Right lobe of liver (tissue), 6 donors: ENCODE measurements at places on chromosomes 4 and X. TPM values are rescaled to one million over a fixed set of nuclear protein-coding genes. Genes with fewer than 3 reads are reported as not detected.

Gene ATP1B4
- total RNA-seq, result not detected

Gene RASSF6
- 1.6 TPM for total RNA-seq

Gene OTC
- total RNA-seq, result 94.7 TPM

Gene SLC49A3
- total RNA-seq, result 9.0 TPM

Gene ABCB7
- total RNA-seq, result 16.4 TPM

Gene MGARP
- total RNA-seq, result not detected

Gene MAGEA2B
- not detected for total RNA-seq

GRCh38 chrX:133413218-133413925, 1.9 kb downstream of the GPC4 start:
- DNase-seq, result no peak

DNA sequence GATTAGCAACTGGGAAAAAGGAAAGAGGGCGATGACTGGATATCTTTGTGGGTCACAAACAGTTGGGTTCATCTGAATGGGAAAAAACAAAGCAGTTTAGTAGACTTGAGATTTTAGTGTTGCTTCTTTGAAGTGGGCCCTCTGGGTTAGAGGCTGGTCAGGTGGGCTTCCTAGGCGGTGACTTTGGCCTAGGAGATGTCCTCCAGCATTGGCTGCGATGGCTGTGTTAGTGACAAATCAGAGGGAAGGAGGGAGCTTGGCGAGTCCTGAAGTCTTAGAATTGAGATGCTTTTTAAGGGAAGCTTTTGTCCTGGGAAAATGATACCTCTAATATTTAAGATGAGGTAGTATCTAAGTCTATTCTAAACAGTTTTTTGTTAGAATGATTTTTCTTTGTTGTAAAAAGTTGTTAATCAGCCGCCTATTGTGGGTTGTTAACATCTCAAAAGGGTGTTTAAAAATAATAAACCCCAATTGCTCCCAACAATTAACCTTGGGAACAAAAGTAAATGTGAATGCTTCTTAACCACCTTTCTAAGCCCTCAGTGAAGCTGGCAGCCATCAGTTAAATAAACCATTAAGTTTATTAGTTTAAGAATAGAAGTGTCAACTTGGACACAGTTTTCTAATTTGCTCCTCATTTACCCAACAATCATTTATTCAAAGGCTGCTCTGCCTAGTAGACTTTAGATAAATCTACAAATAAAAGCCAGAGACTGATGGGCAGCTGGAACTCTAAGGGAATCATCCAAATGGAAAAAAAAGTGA, 31.7 kb downstream of the DLG3 start:
- no peak for DNase-seq

DNA sequence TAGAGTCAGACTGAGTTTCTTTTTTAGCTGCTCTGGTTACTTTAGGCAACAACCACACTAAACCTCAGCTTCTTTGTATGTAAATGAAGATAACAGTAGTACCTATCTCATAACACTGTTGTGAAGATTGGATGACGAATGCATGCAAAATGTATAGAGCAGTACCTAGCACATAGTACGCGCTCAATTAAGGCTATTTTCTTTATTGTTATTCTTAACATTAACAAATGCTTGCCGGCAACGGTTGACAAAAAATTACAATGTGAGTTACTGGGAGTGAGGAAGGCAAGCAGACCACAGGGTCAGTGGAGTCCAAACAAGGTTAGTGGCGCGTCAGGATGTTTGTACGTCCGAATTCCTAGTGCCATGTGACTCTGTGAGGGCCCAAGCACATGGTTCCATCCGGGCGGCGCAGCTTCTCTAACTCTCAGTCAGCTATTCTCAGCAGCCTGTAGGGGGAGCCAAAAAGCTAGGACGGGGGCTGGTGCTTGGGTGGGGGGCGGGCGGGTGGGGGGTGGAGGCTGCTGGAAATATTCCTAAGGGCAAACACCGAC, 821 bp upstream of the NALF2 start:
- no peak for DNase-seq

DNA sequence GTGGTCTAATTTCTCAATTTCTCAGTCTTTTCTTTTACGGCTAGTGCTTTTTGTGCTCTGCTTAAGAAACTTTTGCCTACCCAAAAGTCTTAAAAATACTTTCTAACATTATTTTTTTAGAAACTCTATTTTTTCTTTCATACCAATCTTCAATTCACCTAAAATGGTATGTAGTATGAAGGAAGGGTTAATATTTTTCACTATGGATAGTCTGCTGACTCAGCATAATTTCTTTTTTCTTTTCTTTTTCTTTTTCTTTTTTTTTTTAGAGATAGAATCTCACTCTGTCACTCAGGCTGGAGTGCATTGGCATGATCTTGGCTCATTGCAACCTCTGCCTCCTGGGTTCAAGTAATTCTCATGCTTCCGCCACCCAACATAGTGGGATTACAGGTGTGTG, 34.2 kb upstream of the GYPE start:
- no peak for DNase-seq

GRCh38 chr4:128475597-128475996, 188.0 kb upstream of the PGRMC2 start:
- DNase-seq, result no peak

GRCh38 chr4:40601641-40602040, 28.0 kb downstream of the RBM47 start:
- DNase-seq, result no peak

DNA sequence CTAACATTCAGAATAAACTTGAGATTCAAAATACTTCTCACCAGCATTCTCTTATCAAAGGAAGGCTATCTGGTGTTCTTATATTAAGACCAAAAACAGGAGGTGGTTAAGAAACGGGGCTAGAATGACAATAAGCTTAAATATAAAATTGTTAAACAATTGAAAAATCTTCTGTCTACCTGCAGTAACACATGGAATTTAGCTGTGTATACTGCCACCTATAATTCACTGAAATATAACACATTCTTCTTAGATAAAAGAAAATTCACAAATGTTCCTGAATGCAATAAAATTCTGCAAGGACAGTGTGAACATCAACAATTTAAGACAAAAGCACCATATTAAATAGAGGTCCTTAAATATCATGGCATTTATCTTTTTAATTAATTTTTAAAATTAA, 11.5 kb upstream of the PCDH10 start:
- DNase-seq, result no peak

DNA sequence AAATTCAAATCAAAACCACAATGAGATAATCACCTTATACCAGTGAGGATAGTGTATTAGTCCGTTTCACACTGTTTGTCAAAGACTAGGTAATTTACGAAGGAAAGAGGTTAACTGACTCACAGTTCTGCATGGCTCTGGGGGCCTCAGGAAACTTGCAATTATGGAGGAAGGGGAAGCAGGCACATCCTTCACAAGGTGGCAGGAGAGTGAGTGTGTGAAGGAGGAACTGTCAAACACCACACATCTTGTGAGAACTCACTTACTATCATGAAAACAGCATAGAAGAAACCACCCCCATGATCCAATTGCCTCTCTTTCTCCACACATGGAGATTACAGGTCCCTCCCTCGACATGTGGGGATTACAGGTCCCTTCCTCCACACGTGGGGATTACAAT, 54.7 kb upstream of the TRPC5 start:
- DNase-seq, result no peak
